ENCODE measurements at places on chromosomes 2 and 18.

GRCh38 chr2:198042189-198042588 is 237.8 kb downstream of the PLCL1 start:
- DNase-seq = no peak

DNA sequence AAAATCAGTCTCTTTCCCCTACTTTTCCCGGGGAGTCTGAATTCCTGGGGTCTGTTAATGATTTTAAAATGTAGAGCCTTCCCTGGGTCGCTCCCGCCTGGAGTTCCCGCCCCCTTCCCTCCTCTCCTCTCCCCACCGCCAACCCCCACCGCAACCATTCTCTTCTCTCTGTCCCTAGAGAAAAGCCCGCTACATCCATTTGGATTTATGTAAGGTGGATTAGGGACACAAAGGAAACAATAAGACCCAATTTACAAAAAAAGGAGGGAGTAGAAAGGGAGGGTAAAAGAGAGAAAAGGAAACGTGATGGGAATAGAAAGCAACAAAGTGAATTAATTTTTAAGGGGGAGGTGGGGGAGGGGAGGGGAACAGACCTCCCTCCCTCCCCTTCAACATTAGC is 2.2 kb downstream of the EPHA4 start:
- no peak for DNase-seq

- no peak for DNase-seq
These were observed 34.8 kb upstream of the LDLRAD4 start for GRCh38 chr18:13183790-13184189.

GRCh38 chr2:190815226-190815625 is 65.4 kb upstream of the GLS start:
- no peak for DNase-seq

GRCh38 chr2:160426604-160427003 is 67.0 kb downstream of the RBMS1 start:
- DNase-seq = no peak

DNA sequence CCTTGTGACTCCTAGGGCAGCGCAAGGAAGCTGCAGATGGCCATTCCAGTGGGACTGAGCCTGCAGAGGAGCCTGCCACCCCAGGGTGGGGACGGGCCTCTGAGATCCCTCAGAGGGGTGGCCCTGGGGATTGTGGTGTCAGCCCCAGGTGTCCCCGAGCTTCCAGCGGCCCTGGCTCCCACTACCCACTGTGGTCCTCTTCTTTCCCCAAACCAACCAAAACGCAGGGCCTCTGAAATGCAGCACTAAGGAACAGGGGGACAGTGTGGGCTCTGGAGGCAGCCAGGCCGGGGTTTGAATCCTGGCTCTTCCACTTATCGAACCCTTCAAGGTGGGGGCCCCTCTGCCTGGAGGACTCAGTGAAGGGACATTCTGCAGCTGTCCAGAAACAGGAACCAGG is 32.7 kb downstream of the ATOH8 start:
- no peak for DNase-seq

- DNase-seq = peak; percentile 39
These were observed at the start of gene GPR155 for GRCh38 chr2:174486563-174487107. TSS of gene GPR155 (minus strand) at chr2:174487029. CDS start at chr2:174481956, 5,073 bp downstream.

GRCh38 chr18:51767293-51767692 is 569.8 kb upstream of the MEX3C start:
- DNase-seq = no peak

DNA sequence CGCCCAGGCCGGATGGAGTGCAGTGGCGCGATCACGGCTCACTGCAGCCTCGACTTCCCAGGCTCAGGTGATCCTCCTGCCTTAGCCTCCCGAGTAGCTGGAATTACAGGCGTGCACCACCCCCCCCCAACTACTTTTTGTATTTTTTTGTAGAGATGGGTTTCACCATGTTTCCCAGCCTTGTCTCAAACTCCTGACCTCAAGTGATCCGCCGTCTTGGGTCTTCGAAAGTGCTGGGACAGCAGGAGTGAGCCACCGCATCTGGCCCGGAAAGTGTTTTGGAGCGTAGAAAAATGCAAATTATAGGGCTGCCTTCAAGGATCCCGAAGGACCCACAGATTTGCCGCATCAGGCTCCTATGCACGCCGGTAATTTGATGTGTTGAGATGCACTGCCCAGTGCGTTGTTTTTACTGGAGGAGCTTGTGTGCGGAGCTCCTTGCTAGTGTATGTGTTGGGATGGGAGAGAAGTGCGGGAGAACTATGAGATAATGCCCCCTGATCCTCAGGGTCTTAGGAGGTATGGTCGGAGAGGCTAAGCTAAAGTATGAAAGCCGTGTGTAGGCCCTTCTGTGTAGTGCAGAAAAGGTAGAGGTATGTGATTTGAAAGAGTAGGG is 1.2 kb upstream of the CLASP1 start:
- peak; percentile 22 for DNase-seq

- no peak for DNase-seq
These were observed 119.1 kb downstream of the BAZ2B start for GRCh38 chr2:159497256-159497655.

DNA sequence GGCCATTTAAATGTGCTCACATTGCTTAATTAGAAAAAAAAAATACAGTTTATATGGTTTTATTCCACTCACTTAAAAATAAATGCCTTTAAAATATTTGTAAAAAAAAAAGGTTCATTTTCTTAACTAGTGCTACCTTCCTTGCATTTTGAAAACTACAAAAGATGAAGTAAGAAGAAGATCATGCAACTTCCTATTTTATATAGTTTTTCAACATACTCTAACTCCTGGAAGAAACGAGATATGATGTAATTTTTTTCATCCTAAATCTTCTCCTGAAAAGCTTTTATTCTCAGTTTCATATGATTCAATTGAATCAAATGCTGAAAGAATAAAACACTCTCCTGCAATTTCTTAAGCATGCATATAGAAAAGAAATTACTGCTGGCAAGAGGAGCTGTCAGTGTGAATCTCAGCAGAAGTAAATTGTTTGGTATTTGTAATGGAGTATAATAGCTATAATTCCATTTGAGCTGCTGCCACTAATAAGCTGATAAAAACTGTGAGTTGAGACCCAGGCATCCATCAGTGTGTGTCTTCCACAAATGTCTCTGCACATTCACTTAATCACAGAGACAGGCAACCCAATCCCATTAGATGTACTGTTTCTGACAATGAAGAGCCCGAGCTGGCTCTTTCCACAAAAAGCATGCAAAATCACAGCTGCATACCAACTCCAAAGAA is 3.7 kb downstream of the FTCDNL1 start:
- no peak for DNase-seq

- DNase-seq = peak; percentile 20
These were observed 46.6 kb downstream of the KCMF1 start for GRCh38 chr2:85017411-85018048.

Data from naive thymus-derived CD4-positive, alpha-beta T cell (primary cell).